ENCODE measurements at places on chromosomes 13 and 19.
A peak's percentile ranks its signal among the peaks of the same experiment; 100 is the strongest.

DNA sequence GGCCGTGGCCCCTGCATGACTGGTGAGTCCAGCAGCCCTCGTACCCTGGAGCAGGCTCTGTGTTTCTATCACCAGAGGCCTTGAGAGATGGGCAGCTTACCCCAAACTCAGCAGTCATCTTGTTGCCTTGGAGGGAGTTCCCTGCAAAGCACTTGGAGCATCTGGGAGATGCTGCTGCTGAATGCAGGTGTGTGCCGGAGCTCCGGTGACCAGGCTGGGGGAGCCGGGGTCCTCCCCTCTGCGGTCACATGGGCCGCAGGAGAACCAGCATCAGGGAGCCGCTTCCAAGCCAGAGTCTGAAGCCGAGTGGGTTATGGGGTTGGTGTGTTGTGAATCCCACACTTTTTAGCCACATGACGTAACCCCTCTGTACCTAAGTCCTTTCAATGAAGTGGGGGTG is 82.8 kb downstream of the TEX29 start:
- no peak for DNase-seq

- DNase-seq, result no peak
Measured at GRCh38 chr13:38759390-38759789, 72.5 kb downstream of the FREM2 start.

DNA sequence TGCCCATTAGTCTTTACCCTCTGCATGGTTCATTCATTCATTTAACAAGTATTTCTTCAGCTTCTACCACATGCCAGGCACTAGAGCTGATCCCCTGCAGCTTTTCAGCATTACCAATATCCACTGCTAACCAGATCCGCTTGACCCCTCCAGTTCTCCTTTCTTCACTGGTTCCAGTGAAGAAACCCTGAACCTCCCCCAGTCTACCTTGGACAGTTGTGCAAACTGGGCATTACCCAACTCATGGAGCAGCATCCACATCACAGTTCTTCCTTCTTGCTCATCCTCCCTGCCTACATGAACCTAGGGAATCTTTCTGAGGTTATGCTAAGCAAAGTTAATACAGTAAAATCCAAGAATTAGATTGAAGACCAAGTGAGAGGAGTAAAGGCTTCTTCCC is 78.7 kb upstream of the SERP2 start:
- DNase-seq, result no peak

GRCh38 chr13:33872005-33872351 is 54.0 kb downstream of the RFC3 start:
- peak; percentile 11 for DNase-seq

DNA sequence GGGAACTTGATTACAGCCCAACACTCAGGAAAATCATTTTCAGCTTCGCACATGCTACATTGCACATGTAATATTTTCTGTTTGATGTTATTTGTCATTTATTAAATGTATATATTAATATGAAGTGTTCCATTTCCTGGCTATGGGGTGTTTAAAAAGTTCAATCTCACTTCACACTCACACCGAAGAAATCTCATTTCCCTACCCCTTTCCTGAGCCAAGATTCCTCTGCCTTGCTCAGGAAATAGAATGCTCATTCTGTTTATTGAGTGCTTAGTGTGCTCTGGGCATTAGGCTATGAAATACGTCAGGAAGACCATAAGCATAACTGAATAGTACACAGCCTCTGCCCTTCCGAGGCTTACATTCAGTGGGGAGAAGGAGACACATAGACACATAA is 331.9 kb upstream of the TSHZ3 start:
- no peak for DNase-seq

DNA sequence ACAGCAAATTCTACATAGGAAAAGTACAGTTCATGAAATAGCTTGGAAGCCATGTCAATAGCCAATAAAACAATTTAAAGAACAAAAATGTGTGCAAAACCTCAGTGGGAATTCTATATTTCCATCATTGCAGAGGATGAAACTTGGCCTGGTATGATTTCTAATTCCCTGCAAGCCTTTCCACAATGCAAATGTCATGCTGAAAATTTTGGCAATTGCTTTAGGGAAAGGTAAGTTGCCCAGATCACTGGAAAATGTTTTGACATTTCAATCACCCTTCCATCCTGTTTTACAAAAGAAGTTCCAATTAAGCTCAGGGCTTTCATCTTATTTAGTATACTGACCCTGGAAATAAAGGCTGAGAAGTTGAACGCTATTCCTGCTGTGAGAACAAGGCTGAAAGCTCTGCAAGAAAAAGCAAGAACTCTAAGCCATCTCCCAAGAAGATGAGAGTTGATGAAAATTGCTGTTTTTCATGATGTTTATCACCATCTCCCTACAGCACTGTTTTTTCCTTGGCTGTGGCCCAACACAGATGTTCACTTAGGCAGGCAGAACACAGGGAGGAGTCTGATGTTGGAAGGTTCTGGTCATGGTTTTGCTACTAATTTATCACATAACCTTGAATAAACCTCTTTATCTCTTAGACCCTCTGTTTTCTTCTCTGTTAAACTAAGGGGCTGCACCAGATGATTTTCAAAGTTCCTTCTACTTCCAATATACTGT is 263.7 kb downstream of the KCTD12 start:
- peak; percentile 30 for DNase-seq

- DNase-seq, result no peak
Measured at GRCh38 chr13:81078048-81078447, 737.1 kb upstream of the SPRY2 start.

GRCh38 chr19:55661826-55662225 is 7.0 kb downstream of the U2AF2 start:
- DNase-seq, result no peak

Measured in fibroblast of the aortic adventitia (primary cell).